ENCODE measurements at places on chromosomes 7 and 10. TPM values are rescaled to one million over a fixed set of nuclear protein-coding genes. Genes with fewer than 3 reads are reported as not detected.

The HNRNPH3 gene
- total RNA-seq: 35.9 TPM

The OR2A7 gene
- under 0.01 TPM for total RNA-seq

The GRID2IP gene
- under 0.01 TPM for total RNA-seq

The CPED1 gene
- 0.27 TPM for total RNA-seq

The SLC13A1 gene
- not detected for total RNA-seq

The ERVW-1 gene
- total RNA-seq: not detected

The CPA2 gene
- not detected for total RNA-seq

The CDK14 gene
- total RNA-seq: 24.1 TPM

The TAS2R4 gene
- 0.90 TPM for total RNA-seq
